Foreskin keratinocyte (primary cell): ENCODE measurements at places on chromosomes 5 and 9.

GRCh38 chr9:134216961-134217360, 52.6 kb upstream of the RNU6ATAC start:
- no peak for DNase-seq

DNA sequence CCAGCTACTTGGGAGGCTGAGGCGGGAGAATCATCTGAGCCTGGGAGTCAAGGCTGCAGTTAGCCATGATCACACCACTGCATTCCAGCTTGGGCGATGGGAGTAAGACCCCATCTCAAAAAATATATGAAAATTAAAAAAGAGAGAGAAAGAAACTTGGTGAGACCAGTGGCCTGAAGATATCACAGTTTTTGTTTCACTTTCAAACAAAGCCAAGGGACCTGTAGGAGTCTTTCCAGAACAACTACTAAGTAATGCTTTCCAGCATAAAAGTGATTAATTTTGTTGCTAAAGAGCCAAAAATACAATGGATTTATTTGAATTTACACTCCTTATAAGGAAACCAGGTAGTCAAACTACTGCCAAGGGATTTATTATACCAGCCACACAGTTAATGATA, 23.5 kb downstream of the GKAP1 start:
- no peak for DNase-seq

DNA sequence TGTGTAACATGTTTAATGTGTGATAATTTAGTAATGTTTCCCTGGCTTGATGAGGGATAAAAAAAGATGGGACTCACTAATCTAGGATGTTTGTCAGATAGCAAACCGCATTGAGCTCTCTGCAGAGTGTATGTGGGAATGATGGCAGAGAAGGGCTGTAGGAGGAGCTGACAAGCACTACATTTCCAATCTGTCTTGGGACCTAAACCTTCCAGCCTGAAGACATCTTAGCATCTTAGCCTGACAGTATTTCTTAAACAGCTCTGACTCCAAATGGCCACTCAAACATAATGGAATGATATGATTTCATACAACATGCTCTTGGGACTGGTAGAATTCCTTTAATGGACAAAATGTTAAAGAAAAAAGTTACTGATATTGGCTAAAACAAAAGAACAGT, 116.7 kb downstream of the PPP2R2B start:
- DNase-seq: no peak

DNA sequence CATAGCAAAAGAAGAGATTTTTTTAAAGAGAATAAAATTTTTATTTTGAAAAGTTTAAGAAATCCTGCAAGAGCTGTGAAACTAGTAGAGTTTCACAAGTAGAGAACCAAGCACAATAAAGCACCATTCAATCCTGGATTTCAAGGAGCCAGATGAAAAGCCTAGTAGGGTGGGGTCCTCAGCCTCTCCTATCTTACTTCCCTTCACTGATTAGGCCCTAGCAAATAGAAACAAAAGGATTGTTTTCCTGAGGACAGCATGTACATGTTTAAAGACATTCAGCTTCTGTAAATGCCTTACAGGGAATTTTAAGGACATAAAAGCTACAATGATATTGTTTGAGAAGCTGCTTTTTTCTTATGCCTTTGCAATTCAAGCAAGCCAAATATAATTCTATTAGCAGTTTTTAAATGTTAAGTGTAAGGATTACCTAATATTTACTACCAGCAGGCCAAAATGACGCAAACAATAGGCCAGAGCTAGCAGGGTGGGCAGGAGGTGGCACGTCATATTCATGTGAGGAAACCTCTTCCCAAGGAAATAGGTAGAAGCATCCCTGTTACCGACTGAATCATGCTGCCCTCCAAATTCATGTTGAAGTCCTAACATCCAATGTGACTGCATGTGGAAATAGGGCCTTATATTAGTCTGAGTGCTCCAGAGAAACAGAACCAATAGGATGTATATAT, 337.6 kb downstream of the MLLT3 start:
- DNase-seq: no peak

GRCh38 chr5:137372773-137373160, 126.4 kb downstream of the SPOCK1 start:
- DNase-seq: no peak

- no peak for DNase-seq
These were observed 70.7 kb upstream of the RANBP6 start for GRCh38 chr9:6086006-6086655.
